ENCODE measurements at places on chromosomes 16 and 17.
A peak's percentile ranks its signal among the peaks of the same experiment; 100 is the strongest.

DNA sequence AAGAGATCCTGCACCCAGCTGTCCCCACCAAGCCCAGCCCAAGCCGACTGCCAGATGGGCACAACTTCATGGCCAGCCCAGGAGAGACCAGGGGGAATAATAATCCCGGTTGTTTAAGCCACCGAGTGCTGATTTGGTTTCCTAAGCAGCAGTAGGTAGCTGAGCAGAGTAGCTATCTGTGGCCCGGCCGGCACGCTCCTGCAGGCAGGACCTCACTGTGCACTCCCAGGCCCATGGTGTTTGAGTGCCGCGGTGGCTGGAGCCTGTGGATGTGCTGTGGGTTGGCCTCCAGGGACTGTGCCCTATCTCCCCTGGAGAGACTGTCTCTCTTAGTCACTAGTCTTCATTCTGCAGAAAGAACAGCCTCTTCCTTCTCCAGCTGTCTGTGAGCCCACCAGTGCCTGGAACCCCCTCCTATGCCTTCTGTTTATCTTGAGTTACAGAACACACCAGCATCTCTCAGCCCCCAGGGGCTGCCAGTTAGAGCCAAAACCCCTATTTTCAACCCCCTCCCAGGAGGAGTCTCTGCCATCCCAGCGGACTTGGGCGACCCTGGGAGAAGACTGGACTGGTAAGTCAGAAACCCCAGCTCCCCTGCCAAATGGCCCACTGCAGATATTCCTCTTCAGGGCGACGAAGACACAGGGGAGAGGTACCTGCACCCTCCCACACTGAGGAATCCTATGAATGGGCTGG lies 152.0 kb downstream of the SDK2 start:
- no peak for DNase-seq

DNA sequence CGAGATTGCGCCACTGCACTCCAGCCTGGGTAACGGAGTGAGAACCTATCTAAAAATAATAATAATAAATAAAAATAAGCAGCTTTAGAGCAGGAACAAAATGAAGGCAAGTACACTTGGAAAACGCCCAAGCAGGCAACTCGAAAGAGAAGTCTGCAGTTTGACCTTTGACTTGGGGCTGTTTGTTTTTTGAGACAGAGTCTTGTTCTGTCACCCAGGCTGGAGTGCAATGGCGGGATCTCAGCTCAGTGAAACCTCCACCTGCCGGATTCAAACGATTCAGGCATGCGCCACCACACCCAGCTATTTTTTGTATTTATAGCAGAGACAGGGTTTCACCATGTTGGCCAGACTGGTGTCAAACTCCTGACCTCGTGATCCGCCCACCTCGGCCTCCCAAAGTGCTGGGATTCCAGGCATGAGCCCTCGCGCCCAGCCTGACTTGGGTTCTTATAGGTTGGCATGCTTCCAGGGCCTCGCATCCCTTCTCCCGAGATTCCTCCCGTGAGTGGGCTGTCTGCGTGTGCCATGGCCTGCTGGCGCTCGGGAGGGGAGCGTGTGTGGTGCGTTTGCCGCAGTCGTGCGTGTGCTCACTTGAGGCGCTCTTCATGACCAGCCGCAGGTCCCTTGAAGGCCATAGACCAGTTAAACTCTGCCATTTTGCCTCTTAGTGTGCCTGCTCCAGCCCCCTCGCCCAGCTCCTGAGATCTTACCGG lies 18.4 kb upstream of the UBE2I start:
- DNase-seq = peak; percentile 84

GRCh38 chr17:17635126-17635525 lies 43.6 kb upstream of the PEMT start:
- no peak for DNase-seq

DNA sequence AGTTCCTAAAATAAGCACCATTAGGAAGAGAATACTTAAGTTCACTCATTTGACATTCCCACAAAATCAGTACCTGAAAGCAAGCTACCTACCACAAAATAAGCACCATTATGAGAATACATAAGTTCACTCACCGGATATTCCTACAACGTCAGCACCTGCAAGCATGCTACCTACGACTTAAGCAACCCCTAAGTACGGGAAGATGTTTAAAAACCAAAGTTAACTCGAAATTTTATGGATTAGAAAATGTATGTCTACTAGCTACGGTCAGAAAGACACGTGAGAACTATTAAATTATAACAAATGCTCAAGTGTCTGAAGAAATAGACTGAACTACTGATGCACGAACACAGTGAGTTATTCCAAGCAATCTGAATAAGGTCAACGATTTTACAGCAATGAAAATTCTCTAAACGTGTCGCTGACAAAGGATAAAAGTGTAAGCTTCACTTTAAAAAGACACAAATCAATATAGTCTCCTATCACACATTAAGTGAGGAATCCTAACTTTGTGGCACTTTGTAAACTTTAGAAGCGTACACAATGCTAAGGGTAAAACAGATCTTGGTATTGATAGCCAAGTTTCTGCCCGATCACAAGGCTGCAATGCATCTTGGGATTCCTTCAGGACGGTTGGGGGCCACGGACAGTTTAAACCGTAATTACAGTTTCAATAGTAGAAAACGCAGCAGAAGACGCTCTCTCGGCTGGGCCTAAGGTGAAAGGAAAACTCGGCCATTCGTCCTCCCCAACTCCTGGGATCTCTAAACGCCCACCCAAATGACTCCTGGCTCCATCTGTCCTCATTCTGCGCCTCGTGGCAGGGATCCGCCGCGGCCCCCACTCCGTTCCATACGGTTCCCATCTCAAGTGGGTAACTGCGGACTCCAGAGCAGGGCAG lies 1.3 kb downstream of the GSPT1 start:
- DNase-seq = no peak

- DNase-seq = no peak
Observed at GRCh38 chr16:85733155-85733838, 17.6 kb downstream of the C16orf74 start.

GRCh38 chr16:48892893-48893292 lies 282.9 kb upstream of the N4BP1 start:
- peak; percentile 1 for DNase-seq

GRCh38 chr17:77724876-77725615 lies 233.5 kb upstream of the TNRC6C start:
- no peak for DNase-seq

GRCh38 chr16:88610080-88610479 lies 28.3 kb upstream of the IL17C start:
- DNase-seq = no peak

DNA sequence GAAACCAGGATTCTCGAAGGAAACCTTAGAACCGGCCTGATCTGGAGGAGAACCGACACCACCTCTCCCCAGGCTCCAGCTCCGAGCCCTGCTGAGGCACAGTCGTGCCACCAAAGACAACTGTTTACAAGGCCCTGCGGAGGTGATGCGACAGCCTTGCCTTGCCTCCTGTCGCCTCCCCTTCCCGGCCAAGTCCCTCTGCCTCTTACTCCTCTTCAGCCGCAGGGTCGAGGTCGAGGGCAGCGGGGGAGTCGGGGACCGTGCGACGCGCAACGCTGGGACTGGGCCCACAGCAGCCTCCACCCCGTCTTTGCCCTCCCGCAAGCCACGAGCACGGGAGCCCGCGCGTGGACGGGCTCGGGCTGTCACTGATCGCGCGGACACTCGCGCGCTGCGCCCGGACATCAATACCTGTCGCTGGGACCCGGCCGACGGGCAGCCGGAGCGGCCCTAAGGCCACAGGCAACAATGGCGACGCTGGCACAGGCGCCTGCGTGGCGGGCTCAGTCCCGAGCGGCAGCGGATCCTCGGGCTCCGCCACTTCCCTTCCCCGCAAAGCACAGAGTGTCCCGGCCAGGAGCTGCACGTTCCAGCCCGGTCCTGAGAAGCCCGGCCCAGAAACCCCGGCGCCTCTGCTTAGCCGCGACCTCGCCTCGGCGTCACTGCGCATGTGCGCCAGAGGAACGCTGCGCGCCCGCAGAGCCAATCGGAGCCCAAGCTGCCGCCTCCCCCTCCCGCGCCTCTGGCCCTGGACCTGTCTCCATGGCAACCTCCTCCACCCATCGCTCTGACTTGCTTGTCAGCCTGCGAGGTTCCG lies at the start of gene ZNF287:
TSS of gene ZNF287 (minus strand) at position 664 of the 817 bp plus-strand sequence. CDS start 1,473 bp downstream, outside the sequence.
- peak; percentile 86 for DNase-seq

- no peak for DNase-seq
Observed at GRCh38 chr17:17935321-17936271, 36.6 kb downstream of the TOM1L2 start.

DNA sequence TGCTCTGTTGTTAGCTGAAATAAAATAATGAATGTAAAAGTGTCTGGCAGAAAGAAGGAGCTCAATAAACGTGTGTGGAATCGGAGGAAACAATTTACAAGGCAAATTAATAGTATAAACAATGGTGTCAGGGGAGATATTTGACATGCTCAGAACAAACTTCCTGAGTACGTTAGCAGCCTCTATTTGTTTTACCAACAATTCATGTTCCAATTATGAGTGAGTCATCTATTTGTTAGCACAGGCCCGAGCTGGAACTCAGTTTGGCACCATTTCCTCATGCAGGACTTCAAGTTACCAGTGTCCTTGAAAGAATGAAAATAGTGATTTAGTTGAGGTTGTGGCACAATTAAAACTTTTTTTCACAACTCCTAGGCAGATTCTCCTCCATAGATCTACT lies 9.1 kb downstream of the ASIC2 start:
- no peak for DNase-seq

DNA sequence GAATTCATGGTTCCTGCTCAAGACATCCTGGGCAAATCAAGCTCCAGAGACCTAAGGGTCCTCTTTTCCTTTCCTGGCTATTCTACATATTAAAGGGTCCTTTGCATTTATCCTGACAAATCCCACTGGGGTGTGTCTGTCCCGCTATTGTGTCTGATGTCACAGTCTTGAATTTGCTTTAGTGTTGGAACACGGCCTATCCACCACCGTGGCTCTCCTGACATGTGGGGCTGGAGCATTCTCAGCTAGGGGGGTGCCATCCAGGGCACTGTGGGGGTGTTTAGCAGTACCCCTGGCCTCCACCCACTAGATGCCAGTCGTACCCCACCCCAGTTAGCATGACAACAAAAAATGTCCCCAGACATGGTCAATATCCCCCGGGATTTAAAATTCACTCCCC lies 92.9 kb downstream of the IRF8 start:
- DNase-seq = no peak

- no peak for DNase-seq
Observed at GRCh38 chr17:57001541-57001940, 23.6 kb downstream of the SCPEP1 start.

- no peak for DNase-seq
Observed at GRCh38 chr17:27575096-27575911, 55.7 kb upstream of the LGALS9 start.

- peak; percentile 14 for DNase-seq
Observed at GRCh38 chr16:87229230-87230188, 87.7 kb downstream of the C16orf95 start.

GRCh38 chr17:56867948-56868376 lies 34.0 kb downstream of the DGKE start:
- DNase-seq = no peak

DNA sequence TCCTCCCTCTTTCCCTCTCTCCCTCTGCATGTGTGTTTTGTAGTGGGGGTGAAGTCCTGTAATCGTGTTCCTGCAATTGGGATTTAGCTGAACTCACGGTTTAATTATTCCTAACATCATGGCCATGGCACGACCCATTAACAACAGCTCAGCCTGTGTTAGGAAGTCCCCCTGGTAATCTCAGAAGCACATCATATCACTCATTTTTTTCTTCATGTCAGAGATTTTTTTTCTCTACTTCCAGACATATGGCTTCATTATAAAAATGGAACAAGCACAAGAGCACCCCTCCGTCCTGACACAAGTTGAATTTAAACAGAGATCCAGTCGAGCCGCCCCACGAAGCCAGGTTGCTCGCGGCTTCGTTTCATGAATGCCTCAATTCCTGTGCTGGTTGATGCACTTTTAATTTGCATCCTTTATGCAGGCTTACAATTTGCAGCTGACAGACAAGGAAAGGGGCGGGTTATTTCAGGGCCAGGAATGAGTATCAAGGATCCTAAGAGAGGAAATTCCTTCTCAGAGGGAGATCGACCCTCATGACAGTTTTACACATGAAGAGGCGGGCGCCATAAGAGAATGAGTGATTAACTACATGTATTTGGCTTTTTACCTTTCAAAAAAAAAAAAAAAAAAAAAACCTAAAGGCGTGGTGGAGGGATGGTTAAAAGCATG lies 192.9 kb downstream of the MAF start:
- no peak for DNase-seq

DNA sequence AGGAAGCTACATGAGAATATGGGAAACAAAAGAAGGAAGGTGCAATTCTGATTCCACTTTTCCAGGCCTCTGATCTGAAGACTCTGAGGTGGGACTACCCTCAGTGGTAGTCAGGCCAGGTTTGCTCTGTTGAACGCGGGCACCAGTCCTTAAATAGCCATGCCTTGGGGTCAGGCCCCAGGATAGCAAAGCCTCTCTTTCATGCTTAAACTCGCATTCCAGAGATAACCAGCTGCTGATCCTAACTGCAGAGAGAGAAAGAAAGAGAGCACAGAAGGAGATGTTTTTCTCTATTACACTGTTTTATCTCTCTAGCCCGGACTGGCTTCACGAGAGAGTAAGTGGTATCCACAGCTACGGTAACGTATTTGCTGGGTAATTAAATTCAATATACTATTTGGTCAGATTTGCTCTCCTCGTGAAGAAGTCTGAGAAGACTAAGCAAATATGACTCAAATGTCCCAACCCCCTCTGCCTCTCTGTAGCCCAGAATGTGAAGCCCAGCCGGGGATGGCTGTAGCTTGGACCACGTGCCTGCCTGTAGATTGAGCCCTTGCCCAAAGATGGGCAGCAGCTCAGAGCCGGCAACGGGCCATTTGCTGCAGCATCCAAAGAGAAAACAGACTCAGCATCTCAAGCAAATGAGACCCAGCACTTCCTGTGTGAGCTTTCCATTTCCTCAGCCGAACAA lies 122.2 kb downstream of the SMG6 start:
- no peak for DNase-seq

GRCh38 chr16:61684541-61684940 lies 351.7 kb downstream of the CDH8 start:
- DNase-seq = no peak

DNA sequence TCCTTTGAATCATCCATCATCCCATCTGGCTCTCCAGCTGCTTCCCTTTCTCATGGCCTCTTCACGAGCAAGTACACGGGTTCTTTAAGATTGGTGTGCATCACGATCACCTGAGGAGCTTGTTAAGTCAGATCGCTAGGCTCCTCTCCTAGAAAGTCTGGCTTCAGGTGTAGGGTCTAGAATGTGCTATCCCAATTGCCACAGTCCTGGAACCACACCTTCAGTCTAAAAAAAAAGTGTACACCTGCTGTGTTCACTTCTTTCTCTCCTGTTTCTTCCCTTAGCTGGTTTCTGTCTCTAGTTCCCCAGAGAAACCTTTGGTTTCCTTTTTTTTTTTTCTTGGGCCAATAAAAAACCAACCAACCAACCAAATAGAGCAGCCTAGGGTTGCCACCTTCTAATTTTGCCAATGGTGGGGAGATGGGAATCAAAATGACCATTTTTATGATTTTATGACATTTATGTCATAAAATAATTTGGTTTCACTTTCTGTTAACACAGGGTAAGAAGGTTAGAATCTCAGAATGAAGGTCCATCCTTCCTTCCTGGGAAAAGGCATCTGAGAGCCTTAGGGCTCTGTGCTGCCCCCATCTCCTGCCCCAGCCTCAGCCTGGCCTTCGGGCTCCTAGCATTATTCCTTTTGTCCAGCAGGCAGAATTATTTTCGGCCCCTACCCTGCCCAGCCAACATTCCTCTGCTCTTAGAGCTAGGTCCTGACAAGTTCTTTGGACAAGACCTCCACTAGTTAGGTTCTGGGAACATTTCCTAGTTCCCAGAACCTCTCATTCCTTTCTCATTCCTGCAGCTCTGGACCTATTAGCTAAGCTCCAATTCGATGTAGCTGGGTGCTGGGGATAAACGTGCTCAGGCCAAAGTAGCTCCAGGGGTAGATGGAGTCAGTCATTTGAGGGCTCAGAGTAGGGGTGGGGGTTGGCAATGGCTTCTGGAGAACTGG lies 1.9 kb upstream of the GGT6 start:
- no peak for DNase-seq

GRCh38 chr17:59165933-59166342 lies 10.4 kb downstream of the PRR11 start:
- no peak for DNase-seq
